ENCODE measurements at places on chromosomes 3 and 15.

DNA sequence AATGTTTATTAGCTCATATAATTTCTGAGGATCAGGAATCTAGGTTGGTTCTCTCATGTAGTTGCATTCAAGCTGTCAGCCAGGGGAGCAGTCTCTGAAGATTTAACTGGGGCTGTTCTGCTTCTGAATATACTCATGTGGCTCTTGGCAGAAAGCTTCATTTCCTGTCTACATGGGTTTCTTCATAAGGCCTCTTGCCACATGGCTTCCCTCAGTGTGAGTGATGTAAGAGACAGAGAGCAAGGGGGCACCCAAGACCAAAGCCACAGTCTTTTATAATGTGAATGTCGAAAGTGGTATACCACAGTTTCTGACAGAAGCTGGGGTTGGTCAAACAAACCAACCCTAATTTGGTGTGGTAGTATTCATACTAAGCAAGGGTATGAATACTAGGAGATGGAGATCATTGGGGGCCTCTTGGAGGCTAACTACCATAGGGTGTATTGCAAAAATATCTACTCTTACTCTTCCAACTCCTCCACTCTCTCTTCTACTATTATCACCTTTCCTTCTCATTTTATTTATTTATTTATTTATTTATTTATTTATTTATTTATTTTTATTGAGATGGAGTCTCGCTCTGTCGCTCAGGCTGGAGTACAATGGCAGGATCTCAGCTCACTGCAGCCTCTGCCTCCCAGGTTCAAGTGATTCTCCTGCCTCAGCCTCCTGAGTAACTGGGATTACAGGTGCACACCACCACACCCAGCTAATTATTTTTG is 123.8 kb downstream of the B3GALNT1 start:
- DNase-seq = peak; percentile 83

- DNase-seq = no peak
Observed at GRCh38 chr3:4261406-4261805, 41.8 kb upstream of the SETMAR start.

GRCh38 chr15:64287953-64288352 is 68.0 kb downstream of the CSNK1G1 start:
- DNase-seq = no peak

DNA sequence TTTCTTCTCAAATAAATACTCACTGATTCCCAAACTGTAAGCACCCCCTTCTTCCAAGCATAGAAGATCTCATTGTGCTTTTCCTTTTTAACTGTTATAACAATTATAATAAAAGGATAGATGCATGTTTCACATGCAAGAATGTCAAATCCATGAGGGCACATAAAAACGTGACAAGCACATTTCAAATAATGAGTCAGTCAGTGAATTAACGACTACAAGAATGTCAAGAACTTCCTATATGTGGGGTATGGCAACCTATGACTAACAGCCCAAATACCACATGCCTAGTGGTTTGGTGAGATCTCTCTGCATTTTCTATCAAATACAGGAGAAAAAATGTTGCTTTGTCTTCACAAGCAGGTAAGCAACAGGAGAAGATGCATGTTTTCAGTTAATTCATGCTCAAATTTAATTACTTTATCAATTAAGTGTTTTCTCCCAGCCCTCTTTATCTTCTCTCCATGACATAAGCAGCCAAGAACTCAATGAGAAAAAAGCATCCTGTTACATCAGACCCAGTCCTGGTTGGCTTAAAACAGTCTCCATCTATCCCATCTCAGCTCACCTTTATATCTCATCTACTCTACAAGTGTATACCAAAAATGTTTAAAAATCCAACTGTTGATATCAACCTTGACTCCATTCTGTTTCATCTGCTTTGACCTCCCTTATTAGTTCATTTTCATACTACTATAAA is 181.5 kb upstream of the LMCD1 start:
- DNase-seq = no peak

DNA sequence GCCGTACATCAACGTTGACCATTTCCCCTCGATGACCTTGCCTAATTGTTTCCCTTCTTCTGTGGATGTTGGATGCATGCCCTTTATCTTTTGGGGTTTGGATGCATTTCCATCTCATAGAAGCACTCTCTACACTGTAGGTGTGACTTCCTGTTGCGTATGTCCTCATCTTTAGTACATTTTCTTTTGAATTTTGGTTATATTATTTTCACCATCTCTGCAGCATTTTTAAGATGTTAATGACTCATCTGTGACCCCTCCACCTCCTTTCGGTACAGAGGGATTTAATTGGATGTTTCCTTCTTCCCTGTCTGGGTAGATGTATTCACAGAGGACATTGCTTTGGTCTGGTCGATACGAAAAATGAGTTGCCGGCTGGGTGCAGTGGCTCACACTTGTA is 172.1 kb downstream of the APBA2 start:
- no peak for DNase-seq

DNA sequence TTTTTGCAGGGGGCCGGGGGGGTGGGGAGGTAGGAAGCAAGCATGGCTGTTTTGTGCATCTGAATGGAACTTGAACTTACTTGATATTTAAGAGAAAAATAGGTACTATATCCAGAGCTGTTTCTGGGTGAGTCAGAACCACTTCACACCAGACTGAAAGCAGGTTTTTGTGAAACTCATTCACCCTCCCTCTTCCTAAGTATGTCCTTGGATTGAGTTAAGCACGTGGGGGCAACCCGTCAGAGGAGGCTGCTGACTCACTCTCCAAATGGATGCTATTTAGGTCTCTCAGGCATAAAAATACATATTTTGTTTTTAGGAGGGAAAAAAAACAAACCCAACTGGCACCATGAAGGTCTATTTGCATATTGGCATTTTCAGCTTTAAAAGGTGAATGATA is 270.3 kb downstream of the RYR3 start:
- no peak for DNase-seq

GRCh38 chr3:120561251-120562045 is 34.7 kb upstream of the NDUFB4 start:
- DNase-seq = peak; percentile 83

Measured in inflammatory macrophage treated with lipopolysaccharide for 1 hour (primary cell).